ENCODE measurements at places on chromosomes 4 and X. TPM values are rescaled to one million over a fixed set of nuclear protein-coding genes. Genes with fewer than 3 reads are reported as not detected.

The STK26 gene
- 1.7 TPM for total RNA-seq

The SH3RF1 gene
- total RNA-seq, result 12.6 TPM

The ARX gene
- total RNA-seq, result not detected

The L1CAM gene
- 53.7 TPM for total RNA-seq

The SOWAHB gene
- 0.90 TPM for total RNA-seq

Data from tibial nerve (tissue), 4 donors.